ENCODE measurements at places on chromosomes 7 and 10.

DNA sequence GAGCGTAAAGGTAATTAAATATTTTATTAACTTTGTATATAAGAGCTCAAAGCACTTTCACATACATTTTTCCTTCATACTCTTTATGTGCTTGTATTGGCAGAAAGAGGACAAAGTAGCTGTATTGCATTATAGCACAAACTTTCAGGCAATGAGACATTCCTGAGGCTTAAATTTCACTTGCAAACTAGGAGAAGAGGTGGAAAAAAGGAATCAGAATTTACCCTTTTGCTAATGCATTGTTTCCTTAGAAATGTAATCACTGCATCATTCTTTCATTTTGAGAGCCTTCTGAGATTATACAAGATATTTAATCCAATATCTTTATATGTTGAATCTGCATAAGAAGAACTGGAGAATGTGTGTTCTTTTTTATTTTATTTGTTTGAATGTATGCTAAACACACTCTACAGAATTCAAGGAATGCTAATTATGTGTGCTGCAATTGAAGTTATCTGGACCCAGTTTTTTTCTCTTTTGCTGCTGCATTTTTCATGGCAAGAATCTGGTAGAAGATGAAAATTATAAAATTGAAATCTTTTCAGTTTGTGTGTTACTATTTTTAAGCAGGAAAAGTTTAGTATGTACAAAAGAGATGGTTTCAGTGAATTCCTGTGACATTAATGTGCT lies 185.1 kb downstream of the NXPH1 start:
- DNase-seq: no peak

DNA sequence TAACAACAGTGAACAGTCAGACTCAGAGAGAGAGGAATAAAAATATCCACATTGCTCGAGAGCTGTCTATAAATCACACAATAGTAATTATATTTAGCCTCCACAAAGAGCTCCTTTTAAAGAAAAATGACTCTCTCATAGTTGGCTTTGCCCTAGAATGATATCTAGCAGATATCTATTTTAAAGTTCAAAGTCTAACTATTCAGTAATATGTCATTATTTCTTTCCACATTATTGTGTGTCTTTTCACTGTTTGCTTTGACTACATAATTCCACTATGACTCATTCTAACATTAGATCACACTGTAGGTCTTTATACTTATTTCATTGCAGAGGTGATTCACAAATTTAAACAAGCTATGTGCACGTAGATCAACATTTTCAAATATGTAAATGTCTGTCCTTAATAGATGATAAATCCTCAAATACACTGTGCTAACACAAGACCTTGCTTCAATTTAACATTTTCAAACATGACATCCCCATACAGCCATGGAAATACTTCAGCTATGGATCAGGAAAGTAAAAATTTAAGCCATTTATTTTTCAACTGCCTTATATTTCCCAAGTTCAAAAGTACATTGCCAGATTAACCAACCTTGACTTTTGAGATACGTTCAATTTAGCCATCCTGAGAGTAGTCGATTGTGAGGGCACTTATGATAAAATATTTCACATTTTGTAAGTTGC lies 99.9 kb upstream of the AKR1E2 start:
- DNase-seq: peak; percentile 88

GRCh38 chr7:14016950-14017349 lies 27.5 kb upstream of the ETV1 start:
- no peak for DNase-seq

DNA sequence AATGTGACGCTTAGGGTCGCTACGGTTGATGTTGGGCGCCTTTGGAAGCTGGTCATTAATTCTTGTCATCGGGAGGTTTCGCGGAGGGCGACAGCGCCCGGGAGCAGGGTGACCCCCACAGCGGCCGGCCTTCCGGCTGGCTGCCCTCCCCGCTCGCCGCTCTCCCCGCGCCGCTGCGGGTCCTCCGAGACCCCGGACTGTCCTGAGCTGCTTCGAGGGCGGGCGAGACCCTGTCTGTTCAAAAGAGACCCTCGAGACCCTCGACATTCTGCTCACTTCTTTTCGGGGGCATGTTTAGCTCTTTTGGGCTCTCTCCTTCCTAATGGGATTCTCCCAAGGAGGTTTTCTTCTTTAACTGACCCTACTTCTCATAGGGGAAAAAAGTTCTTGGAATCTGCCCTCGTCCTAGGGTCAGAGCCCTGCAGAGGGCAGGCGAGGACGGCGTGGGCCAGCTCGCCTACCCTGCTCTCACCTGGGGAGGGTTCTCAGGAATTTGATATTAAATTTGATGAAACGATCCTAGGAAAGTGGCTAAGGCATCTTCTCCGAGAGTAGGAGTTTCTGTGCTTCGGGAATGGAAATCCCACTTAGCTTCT lies 257.0 kb downstream of the OTUD1 start:
- DNase-seq: no peak

GRCh38 chr7:42739638-42740037 lies 172.2 kb downstream of the C7orf25 start:
- no peak for DNase-seq

DNA sequence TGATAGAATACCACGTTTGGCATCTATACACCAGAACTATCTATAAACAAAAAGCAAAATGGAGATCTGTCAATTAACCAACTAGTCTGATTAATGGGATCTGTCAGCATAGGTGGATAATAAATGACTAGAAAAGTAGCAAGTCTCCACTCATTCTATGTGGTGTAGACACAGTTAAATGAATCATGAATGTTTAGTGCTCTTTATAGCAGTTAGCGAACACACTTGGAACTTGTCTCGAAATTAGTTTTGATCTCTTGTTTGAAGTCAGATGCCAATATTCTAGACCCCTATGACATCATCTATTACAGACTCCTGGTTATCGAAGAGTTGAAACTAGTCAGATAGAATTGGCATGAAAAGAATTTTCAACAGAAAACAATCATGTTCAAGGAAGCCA lies 259.7 kb downstream of the AHR start:
- DNase-seq: peak; percentile 10

DNA sequence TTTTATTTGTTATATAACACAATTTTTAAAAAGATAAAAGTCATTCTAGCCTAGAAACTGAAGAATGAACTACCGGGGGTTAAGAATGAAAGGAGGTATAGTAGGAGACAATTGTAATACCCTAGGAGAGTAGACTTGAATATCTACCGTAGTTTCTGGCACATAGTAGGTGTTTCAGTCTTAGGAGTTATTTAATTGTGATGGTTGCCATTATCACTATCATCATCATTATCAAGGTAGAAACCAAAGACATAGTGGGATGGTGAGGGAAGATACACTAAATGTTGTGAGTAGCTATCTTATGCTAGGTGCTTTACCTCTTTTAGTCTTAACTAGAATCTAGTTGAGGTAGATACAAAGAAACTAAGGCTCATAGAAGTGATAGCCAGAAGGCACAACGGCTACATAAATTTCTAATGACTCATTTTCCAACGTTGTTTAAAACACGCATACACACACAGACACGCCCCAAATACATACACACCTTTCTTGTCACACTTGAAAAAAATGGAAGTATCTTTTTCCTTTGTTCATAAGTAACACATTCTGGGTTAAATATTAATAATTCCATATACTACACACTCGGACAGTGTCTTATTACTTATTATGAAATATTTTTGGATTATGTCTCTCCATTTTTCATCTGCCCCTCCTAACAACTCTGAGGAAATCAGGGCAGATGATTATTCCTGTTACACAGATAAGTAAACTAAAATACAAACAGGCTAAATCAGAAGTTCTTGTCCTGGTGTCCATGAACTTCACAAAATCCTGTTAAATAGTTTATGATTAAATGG lies 2.0 kb upstream of the ANLN start:
- DNase-seq: peak; percentile 86
